ENCODE measurements at places on chromosomes 7 and 10. TPM values are rescaled to one million over a fixed set of nuclear protein-coding genes. Genes with fewer than 3 reads are reported as not detected.

GRCh38 chr7:68247126-68247525, 1250.5 kb downstream of the TYW1 start:
- no peak for DNase-seq

- no peak for DNase-seq
Measured at GRCh38 chr10:70596110-70596798, 6.3 kb downstream of the PRF1 start.

The LDB3 gene
- 4.3 TPM for polyA plus RNA-seq

The COL17A1 gene
- polyA plus RNA-seq: 0.47 TPM
